Ovary (tissue), 10 donors: ENCODE measurements at places on chromosomes 13 and 19.

GRCh38 chr19:40611096-40611495 is 9.9 kb downstream of the LTBP4 start:
- H3K4me3 ChIP-seq, result no peak overlapping the region
- H3K27me3 ChIP-seq, result no peaks in the 10 kb centered on the region
- H3K36me3 ChIP-seq, result no peaks in the 10 kb centered on the region
- peaks cover 6% of the 10 kb centered on the region for H3K4me1 ChIP-seq
- no peak for DNase-seq

DNA sequence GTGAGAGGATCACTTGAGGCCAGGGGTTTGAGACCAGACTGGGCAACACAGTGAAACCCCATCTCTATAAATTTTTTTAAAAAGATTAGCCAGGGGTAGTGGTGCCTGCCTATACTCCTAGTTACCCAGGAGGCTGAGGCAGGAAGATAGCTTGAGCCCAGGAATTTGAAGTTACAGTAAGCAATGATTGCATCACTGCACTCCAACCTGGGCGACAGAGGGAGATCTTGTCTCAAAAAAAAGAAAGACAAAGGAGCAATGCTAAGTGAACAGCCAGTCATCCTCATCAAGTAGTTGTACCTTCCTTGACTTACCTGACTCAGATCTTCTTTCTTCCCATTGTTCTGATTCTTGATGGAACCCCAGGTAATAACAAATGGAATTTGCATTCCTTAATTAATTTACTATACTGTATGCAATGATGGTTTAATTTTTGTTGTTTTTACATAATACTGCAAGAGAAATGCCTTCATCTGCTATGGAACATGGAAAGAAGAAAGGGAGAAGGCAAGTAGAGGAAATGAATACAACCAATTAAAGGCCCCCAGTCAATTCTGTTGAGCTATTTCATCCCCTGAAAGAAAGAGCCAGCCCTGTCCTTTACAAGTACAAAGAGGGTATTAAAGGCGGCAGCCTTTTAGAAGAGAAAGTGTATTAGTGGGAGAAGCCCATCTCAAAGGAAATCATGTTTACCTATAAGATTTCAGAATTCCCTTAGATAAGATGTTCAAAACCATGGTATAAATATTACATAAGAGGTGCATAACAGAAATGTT is 316.7 kb downstream of the DIAPH3 start:
- no peak overlapping the region for H3K27ac ChIP-seq
- DNase-seq, result no peak
- no peaks in the 10 kb centered on the region for H3K36me3 ChIP-seq
- H3K4me1 ChIP-seq, result no peaks in the 10 kb centered on the region
- no peaks in the 10 kb centered on the region for H3K27me3 ChIP-seq
- H3K4me3 ChIP-seq, result no peak overlapping the region

DNA sequence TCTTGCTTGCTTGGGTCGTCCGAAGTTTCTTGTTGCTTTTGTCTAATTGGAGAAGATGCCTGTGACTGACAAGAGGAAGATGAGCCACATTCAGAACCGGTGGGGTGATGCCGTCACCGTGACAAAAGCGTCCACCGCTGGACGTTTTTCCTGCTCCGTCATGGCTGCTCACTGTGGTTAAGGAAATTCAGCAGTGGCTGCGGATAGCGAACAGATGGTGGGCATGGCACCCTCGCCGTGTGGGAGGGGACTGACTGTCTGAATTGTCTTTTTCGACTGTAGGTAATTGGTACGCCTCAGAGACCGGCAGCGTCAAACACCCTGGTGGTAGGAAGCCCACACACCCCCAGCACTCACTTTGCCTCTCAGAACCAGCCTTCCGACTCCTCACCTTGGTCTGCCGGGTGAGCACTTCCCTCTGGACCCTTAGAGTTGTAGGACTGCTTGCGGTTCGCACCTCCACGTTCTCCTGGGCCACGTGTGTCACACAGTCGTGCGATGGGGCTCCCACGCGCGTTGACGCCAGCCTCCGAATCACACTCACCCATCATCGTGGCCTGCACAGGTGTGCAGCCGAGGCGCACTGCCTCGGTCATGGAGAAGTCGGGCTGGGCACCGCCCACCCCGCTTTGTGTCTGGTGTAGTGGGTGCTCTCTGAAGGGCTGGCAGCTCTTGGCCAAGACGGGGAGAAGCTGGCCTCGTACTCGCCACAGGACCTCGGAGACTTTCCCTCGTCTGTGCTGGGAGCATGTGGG is 26.5 kb downstream of the ATP4B start:
- H3K4me3 ChIP-seq, result no peak overlapping the region
- no peaks in the 10 kb centered on the region for H3K4me1 ChIP-seq
- H3K27me3 ChIP-seq, result no peaks in the 10 kb centered on the region
- H3K27ac ChIP-seq, result no peak overlapping the region
- H3K36me3 ChIP-seq, result no peaks in the 10 kb centered on the region
- peak; percentile 21 for DNase-seq

DNA sequence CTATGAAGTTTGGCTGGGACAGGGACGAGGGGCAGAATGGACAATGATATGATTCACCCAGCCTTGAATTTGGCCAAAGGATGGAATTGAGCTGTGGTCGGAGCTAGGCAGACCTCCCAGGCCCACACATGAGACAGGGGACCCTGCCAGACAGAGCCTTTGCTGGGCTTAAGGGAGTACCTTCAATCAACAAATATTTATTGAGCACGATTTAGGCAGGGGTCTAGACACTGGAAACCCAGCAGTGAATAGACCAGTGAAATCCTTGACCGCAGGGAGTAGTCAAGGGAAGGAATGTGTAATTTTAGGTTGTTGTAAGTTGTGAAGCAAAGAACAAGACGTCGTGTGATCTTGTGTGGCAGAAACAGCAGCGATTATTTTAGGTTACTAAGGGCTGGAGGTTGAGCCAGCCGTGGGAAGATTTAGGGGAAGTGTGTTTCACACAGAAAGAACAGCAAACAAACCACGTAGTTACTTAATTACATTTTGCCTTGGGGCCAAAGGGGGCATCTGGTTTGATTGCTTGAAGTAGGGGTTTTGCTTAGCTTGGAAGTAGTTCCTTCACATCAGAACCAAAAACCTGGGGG is 16.9 kb upstream of the AP1M2 start:
- no peaks in the 10 kb centered on the region for H3K36me3 ChIP-seq
- DNase-seq, result no peak
- no peaks in the 10 kb centered on the region for H3K27me3 ChIP-seq
- H3K27ac ChIP-seq, result peak overlapping the region; percentile 62
- H3K4me3 ChIP-seq, result no peak overlapping the region
- H3K4me1 ChIP-seq, result peaks cover 2% of the 10 kb centered on the region

DNA sequence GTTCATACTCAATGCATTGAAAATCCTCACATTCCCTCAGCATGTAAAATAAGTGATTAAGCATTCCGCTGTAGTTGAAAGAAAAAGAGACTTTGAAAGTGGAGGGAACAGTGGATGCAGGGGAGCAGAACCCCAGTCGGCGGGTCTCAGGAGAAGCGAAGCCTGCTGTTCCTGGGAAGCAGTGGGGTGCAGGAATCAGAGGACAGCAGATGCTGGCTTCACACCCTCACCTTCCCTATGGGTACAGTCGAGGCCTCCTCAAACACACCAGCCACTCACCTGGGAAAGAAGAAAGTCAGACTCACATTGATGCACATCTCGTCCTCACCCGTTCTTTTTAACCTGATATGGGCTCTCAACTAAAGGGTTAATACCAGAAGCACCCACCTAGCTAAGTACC is 38.2 kb downstream of the COL4A2 start:
- H3K4me3 ChIP-seq, result no peak overlapping the region
- H3K27me3 ChIP-seq, result no peaks in the 10 kb centered on the region
- H3K36me3 ChIP-seq, result no peaks in the 10 kb centered on the region
- no peak for DNase-seq
- peaks cover 10% of the 10 kb centered on the region for H3K4me1 ChIP-seq

- H3K4me3 ChIP-seq, result no peak overlapping the region
- H3K36me3 ChIP-seq, result no peaks in the 10 kb centered on the region
- H3K4me1 ChIP-seq, result peaks cover 3% of the 10 kb centered on the region
- no peaks in the 10 kb centered on the region for H3K27me3 ChIP-seq
- no peak overlapping the region for H3K27ac ChIP-seq
- DNase-seq, result no peak
Measured at GRCh38 chr13:23763318-23763717, 125.9 kb downstream of the MIPEP start.

DNA sequence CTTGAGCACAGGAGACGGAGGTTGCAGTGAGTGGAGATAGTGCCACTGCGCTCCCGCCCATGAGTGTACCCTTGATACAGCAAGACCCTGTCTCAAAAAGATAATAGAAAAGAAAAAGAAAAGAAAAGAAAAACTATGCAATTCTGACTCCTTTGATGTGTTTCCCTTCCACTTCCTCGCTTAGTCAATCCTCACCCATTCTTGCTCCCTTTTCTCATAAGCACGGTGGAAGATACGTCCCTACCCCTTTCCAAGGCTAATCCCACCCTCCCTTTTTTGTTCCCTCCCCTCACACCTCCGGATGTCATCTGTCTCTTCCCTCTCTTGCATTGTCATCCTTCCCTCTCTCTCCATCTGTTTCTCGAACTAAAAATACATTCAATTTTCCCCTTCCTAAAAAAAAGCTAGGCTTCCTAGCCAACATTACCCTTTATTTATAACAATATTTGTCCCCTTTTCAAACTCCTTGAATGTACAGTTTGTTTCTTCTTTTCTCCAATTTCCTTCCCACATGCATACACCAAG is 40.5 kb upstream of the ITM2B start:
- no peak for DNase-seq
- no peaks in the 10 kb centered on the region for H3K36me3 ChIP-seq
- H3K27ac ChIP-seq, result no peak overlapping the region
- no peaks in the 10 kb centered on the region for H3K4me1 ChIP-seq
- H3K4me3 ChIP-seq, result no peak overlapping the region
- no peaks in the 10 kb centered on the region for H3K27me3 ChIP-seq

- H3K36me3 ChIP-seq, result no peaks in the 10 kb centered on the region
- no peak overlapping the region for H3K27ac ChIP-seq
- H3K27me3 ChIP-seq, result no peaks in the 10 kb centered on the region
- H3K4me1 ChIP-seq, result no peaks in the 10 kb centered on the region
- H3K4me3 ChIP-seq, result no peak overlapping the region
Measured at GRCh38 chr19:52742516-52742915, 7.7 kb upstream of the ZNF611 start.

DNA sequence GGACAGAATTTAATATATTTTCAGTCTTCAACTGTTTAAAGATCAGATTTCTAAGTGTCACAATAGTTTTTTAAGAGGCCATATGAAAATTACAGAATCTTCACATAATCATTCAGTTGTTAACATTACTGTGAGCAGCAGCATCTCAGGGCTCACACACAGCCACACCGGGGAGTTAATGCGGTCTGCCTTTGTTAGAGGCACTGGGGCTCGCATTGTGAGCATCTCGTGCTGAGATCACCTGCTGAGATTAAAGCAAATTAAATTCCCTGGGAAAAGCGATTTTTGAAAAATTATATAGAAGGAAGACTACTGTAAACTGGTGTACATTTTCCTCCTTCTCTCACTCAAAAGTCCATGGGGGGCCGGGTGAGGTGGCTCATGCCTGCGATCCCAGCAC is 16.6 kb downstream of the GPR12 start:
- H3K4me1 ChIP-seq, result no peaks in the 10 kb centered on the region
- H3K4me3 ChIP-seq, result no peak overlapping the region
- H3K36me3 ChIP-seq, result no peaks in the 10 kb centered on the region
- no peaks in the 10 kb centered on the region for H3K27me3 ChIP-seq
- no peak overlapping the region for H3K27ac ChIP-seq
- no peak for DNase-seq

GRCh38 chr19:55350620-55351315 is 3.8 kb downstream of the COX6B2 start:
- no peaks in the 10 kb centered on the region for H3K36me3 ChIP-seq
- no peak overlapping the region for H3K27ac ChIP-seq
- H3K27me3 ChIP-seq, result no peaks in the 10 kb centered on the region
- DNase-seq, result no peak
- no peaks in the 10 kb centered on the region for H3K4me1 ChIP-seq
- H3K4me3 ChIP-seq, result no peak overlapping the region

DNA sequence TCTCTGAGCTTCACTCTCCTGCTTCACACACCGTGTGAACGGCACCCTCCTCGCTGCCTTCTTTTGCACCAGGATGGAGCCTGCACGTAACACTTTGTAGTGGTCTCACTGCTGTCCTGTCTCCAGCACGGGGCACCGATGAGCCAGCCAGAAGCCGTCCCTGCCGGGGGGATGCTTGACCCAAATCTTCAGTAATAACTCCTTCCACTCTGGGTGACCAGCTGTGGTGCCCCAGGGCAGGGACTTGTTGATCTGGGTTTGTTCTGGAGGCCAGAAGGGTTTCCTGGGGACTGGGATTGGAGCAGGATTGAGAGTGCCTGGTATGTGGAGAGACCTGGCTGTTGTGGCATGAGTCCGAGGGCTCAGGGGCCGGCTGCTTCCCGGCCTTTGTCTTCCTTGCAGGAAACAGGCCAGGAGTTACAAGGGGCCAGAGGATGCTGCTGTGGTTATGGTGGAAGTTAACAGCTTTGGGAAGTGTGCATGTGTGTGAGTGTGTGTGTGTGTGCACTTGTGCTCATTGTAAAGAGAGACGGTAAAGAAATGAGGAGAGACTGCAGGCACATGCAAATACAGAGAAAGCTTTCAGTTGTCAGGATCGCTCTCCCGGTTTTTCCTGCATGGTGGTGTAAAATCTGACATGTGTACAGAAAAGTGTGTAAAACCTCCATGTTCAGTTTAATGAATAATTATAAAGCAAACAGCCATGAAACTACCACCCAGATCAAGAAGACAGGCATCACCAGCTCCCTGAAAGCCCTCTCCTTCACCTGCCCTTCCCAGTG is 18.9 kb downstream of the PAK4 start:
- peak overlapping the region; percentile 67 for H3K27ac ChIP-seq
- H3K4me1 ChIP-seq, result peaks cover 19% of the 10 kb centered on the region
- H3K4me3 ChIP-seq, result no peak overlapping the region
- H3K27me3 ChIP-seq, result no peaks in the 10 kb centered on the region

GRCh38 chr19:11560404-11561051 is 1.5 kb upstream of the ELOF1 start:
- peak; percentile 40 for DNase-seq
- no peak overlapping the region for H3K4me3 ChIP-seq
- no peaks in the 10 kb centered on the region for H3K36me3 ChIP-seq
- H3K27me3 ChIP-seq, result no peaks in the 10 kb centered on the region

GRCh38 chr13:35473802-35474201 is 2.7 kb downstream of the MAB21L1 start:
- no peak overlapping the region for H3K27ac ChIP-seq
- H3K27me3 ChIP-seq, result no peaks in the 10 kb centered on the region
- H3K4me1 ChIP-seq, result no peaks in the 10 kb centered on the region
- no peak overlapping the region for H3K4me3 ChIP-seq
- no peaks in the 10 kb centered on the region for H3K36me3 ChIP-seq

DNA sequence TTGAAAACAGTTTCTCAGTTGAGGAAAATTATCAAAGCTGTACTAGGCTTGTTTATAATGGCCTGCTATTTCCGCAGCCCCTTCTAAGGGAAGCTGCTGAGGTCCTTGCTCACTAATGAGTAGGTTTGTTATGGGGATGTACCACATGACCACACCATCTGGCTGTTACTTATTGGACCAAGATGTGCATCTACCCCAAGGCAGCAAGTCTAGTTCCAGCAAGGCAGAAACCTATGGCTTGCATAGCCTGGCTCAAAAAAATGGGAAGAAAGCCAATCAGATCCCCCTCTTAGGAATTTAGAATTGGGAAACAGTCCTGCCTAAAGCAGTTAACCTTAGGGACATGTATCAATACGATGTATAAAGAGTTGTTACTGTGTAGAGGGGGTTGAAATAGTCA is 186.5 kb upstream of the SPRY2 start:
- no peak overlapping the region for H3K4me3 ChIP-seq
- no peaks in the 10 kb centered on the region for H3K4me1 ChIP-seq
- H3K36me3 ChIP-seq, result no peaks in the 10 kb centered on the region
- DNase-seq, result no peak
- no peaks in the 10 kb centered on the region for H3K27me3 ChIP-seq
